ENCODE measurements at places on chromosomes 6 and 20.

DNA sequence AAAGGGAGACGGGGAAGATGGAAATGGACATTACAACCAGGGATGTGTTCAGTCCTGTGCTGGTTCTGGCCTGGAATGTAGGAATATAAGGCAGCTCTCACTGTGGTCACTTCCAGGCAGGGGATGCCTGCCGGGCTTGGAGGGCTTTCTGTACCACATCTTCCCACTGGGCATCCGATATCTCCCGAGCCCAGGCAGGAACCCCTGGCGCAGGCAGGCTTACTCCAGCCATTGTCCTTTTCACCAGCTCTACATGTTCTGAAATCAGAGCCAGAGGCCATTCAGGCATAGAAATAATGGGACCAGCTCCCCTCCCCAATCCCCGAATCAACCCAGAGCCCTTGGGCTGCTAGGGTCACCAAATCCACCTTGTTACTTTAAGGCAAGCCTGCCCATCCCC, 1.4 kb downstream of the MEA1 start:
- no peak for DNase-seq

- no peak for DNase-seq
Observed at GRCh38 chr6:134683783-134684422, 266.0 kb downstream of the ALDH8A1 start.

- DNase-seq: no peak
Observed at GRCh38 chr6:169287675-169288074, 34.0 kb upstream of the THBS2 start.

GRCh38 chr20:37387519-37388269, 41.8 kb downstream of the SRC start:
- no peak for DNase-seq

DNA sequence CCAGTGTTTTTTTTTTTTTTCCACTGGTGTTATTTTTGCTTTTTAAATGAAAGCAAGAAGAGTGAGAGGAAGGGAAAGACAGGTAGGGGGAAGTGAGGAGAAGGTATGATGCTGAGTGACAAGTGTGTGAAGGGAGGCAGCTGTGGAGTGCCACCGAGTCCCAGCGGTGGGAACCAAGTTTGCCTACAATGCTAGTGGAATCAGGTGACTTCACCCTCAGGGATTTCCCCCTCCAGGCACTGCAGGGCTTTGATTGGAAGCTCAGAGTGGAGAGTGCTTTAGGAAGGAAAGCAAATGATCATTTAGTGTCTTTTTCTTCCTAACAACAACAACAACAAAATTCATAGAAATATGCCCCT, 120.5 kb upstream of the ENPP5 start:
- no peak for DNase-seq

DNA sequence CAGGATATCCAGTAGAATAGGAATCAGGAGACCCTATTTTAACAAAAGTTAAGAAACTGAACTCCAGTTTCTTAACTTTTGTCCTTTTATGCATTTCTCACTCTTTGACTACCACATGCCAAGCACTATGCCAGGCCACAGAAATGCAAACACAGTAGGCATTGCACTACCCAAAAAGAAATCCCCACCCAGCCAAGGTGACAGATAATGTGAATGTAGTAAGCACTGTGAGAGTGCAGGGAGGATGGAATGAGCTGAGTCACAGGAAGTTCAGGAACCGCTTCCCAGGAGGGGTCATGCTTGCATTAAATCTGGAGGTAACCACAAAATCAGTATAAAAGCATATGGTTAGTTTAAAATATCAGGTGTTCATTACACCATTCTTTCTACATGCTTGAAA, 20.1 kb upstream of the FAM83C start:
- DNase-seq: no peak

DNA sequence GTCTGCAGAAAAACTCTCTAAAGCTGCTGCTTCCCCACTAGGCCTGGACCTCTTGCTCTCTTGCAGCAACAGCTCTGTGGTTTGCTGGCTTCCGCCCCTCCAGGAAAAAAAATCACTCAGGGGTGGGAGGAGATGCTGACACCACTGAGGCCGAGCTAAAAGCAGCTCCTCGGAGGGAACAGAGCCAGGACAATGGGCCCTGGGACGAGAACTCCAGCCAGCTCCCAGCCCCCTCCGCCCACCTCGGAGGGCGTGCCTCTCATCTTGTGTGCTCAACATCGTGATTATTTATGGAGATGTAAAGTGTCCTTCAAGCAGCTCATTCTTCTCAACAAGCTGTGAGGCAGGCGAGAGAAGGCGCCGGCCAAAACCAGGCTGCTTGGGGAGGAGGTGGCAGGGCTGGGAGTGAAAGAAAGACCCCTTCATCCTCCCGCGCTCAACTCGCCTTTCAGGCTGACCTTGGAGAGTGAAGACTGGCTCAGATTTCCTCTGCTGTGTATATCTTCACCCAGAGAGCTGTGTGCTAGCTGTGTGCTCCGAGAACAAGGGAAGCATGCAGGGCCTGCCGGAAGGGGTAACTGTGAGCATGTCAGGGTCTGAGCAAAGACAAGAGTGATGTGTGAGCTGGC, 53.5 kb upstream of the LRFN2 start:
- no peak for DNase-seq

- DNase-seq: no peak
Observed at GRCh38 chr20:52269321-52269720, 77.7 kb upstream of the ZFP64 start.

- DNase-seq: peak; percentile 43
Observed at GRCh38 chr6:41939848-41940758, 1.5 kb downstream of the CCND3 start.

DNA sequence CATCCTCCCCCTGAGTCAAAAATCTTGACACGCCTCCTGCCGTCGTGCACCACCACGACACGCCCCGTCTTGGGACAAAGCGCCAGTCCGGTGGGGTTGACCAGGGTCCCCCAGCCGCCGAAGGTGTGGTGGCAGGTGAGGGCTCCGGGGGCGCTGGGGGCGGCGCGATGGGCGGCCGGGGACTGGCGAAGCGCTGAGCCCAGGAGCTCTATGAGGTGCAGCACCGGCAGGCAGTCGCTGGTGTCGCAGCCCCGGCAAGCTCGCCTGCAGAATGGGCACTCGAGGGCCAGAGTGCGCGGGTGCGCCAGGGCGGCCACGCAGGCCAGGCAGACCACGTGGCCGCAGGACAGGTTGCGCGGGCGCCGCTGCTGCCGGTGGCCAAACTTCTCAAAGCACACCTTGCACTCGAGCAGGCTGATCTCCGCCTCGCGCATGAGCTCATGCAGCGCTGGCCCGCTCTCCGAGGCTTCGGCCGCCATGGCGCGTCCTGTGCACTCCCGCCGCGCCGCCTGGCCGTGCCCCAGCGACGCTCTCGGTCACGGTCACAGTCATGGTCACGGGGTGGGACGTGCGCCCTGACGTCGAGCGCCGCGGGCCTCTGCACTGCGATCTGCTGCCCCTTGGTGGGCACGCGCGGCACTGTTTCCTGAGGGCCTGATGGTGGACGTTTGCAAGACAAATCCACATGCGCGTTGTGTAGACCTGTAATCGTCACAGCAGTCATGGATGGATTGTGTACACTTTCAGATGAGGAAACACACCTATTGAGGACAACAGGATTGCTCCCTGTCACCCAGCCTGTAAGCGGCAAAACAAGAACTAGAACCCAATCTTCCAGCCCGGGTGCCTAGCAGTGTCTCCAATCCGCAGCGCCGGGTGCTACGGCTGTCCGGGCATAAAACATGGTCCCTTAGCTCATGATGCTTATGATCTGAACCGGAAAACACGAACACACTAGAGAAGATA, at the start of gene NHLRC1:
Gene NHLRC1 (minus strand): TSS at position 550 of the 966 bp plus-strand sequence. CDS start 71 bp downstream, at position 479.
- peak; percentile 74 for DNase-seq

GRCh38 chr6:108735310-108736001, 112.8 kb upstream of the ARMC2 start:
- no peak for DNase-seq

DNA sequence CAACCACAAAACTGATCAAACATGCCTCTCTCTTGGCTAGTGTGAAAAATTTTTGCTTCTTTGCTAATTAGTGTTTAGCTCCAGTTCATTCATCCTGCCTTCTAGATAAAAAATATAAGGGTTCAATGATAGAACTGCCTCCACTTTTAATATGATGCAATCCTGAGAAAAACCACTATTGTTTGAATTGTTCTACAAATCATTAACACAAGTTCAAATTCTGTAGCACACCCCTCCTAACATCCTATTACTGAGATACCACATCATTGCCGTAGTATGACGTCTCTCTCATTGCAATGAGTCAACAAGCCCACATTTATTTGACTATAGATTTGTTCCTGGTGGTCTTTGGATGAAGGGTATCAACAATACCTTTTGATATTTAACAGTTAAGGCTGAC, 365.8 kb upstream of the OPRM1 start:
- no peak for DNase-seq

- no peak for DNase-seq
Observed at GRCh38 chr6:82364087-82365015, 734 bp downstream of the TPBG start.

DNA sequence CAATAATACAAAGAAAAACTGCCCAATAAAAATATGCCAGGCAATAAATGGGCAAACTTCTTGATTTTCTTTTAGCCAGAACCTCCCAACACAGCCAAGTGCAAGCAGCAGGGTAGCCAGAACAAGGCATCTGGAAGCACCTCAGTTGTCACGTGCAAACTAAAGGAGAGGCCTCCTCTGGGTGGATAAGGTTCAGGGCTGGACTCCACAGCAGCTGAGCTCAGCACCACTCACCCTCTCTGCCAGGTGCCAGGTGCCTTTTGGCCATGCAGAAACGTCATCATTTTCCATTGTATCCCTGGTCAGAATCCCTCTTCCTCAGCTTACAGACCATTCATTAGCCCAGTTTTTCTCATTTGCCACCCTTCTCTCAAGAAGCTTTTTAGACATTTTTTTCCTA, 52.7 kb downstream of the SOD2 start:
- DNase-seq: no peak

Measured in stimulated activated CD8-positive, alpha-beta memory T cell treated with anti-CD3 and anti-CD28 coated beads, Interleukin-2, amount 100 ng/mL, for 48 hours (primary cell).